Astrocyte of the cerebellum (primary cell): ENCODE measurements at places on chromosomes 7 and 10.

DNA sequence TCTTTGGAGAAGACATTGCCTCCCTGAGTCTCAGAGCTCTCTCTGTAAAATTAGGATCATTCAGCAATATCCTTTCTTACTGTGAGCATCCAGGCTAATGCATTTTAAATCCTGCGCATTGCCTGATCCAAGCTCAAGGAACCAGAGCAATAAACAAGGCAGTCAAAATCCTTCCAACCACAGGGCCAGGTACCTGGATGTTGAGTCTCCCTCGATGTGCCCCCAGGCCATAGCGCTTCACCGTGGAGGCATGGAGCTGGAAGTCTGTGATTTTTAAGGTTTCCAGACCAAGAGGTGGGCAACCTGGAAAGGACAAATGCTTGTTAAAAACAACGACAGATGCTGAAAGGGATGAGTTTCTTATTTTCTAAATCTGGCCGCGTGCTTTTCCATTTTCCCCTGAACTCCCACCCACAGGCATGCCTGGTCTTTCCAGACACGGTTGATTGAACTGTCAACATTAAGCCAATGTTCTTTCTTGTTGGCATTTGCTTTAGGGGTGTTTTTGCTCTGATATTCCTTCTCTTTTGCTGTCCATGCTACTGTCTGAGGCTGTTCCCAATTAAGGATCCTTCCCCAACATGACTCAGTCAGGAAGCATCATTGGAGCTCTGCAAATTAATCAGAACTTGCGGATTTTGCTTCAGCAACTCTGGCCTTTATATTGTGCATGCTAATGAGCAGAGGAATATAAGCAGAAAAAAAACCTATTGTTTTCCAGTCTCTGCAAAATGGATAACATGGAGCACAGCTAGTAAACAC is 29.0 kb downstream of the CPXM2 start:
- no peak for DNase-seq

DNA sequence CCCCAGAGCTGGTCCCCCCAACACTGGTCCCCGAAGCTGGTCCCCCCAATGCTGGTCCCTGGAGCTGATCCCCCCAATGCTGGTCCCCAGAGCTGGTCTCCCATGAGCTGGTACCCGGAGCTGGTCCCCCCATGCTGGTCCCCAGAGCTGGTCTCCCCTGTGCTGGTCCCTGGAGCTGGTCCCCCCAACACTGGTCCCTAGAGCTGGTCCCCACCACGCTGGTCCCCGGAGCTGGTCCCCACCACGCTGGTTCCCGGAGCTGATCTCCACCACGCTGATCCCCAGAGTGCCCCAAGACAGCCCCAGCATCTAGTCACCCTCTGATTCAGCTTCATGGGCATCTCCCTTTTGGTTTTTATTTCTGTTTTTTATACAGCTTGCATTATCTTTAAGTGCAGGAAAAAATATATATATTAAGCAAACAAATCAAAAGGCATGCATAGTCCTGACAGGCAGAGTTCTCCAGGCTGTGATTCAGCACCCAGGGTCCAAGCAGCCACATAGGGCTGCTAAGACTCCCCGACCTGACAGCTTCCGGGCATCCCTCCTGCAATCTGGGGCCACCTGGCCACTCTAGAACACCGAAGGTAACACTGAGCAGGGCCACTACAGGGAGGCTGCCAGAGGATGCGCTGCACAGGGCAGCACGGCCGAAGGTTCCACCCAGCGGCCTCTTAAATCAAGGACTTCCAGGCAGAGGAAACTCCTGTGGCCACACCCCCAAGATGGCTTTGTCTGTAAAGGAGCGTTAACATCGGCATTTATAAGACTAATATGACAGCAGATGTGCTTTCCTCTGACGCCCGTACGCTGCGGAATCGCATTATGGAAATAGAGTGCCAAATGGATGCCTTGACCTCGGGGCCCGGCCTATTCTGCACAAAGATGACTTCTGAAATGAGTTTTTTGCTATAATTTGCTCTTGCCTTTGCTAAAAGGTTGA is 215.0 kb downstream of the PTPRN2 start:
- DNase-seq, result no peak

- no peak for DNase-seq
Measured at GRCh38 chr10:70561070-70561469, 41.5 kb downstream of the PRF1 start.

- DNase-seq, result no peak
Measured at GRCh38 chr10:88886557-88886956, 6.5 kb downstream of the STAMBPL1 start.

- no peak for DNase-seq
Measured at GRCh38 chr10:2782265-2782664, 285.1 kb upstream of the PFKP start.

DNA sequence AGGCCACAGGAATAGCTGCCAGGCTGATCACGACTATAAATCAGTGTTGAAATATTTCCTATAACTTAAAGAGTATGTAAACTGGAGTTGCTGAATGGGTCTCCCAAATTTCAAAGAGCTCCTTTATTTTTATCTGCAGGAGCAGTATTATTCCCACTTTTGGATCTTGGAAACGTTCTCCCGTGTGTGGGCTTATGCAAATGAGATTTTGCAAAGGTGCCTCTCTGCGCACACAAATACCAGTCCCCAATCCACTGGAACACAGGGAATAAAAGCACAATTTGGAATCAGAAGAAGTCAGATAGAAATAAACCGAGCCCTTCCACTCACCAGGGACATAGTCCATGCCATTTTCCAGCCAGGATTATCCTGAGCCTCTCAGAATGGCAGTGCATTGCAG is 350.2 kb upstream of the CELF2 start:
- no peak for DNase-seq

- DNase-seq, result no peak
Measured at GRCh38 chr7:102866535-102867215, 46.1 kb upstream of the LRRC17 start.

DNA sequence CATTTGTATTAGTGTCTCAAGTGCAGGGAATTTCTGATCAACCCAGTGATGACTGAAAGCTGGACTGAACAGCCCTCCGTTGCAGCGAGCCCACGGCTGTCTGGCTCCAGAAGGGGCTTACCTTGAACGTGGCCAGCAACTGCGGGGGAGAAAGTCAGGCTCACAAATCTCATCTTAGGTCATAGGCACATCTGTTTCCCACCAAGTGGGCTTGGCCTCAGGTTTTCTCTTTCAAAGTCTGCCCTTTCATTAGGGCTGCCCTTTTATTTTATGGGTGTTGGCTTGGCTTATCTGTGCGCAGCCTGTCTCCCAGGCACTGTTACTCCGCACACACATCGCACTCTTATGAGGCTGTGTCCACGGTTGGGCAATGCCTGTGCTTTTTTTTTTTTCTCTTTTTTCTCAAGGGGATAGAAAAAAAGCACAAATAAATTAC is 178.0 kb downstream of the JCAD start:
- no peak for DNase-seq

DNA sequence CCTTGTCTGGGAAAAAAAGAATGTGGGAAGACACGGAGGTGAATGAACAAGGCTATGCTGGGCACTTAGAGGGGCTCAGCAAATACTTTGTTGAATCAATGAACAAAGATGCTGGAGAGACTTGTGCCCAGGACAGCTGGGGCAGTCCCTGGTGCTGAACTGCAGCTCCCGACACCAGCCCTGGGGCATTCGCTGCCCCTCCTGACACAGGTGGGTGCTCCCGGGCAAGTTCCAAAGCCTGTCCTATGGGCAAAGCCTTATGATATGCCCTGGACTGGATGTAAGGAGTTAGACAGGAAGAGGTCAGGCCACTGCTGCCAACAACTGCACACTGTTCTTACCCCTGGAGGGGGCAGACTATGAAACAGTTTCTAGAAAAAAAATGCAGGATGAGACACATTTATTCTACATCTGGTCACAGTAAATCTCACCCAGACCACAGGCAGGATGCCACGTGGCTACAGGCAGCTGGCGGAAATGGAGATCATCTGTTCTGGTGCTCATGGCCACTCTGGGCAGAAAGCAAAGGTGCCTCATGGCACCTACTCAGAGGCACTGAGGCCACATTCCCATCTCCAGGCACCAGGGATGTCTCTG is 21.9 kb upstream of the FRAT2 start:
- no peak for DNase-seq

DNA sequence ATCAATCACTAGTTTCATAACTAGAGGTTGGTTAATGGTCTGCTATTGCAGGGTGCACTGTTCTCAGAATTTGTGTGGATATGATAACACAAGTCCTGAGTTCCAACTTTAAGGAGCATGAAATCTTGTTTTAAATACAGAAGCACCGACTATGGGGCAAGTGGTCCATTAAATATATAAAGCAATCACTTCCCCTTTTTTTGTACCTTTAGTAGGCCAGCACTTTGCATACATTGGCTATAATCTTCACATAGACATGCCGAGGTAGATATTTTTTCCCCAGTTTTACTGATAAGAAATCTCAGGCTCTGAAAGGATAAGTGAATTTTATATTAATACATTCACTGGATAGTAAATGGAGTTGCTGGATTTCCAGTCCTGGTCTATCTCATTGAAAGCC is 286.3 kb downstream of the NRG3 start:
- DNase-seq, result no peak

GRCh38 chr7:153852261-153852660 is 199.9 kb upstream of the DPP6 start:
- no peak for DNase-seq

DNA sequence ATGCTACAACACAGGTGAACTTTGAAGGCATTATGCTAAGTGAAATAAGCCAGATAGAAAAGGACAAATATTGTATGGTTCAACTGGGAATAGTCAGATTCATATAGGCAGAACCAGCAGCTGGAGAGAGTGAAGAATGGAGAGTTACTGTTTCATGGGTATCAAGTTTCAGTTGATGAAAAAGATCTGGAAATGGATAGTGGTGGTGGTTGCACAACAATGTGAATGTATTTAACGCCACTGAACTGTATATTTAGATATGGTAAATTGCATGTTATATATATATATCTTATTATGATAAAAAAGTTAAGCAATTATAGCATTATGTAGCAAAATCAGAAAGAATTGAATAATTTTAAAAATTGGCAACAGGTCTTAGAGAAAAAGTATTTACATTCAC is 3.9 kb downstream of the LMBR1 start:
- DNase-seq, result no peak

GRCh38 chr10:29023678-29024077 is 265.2 kb upstream of the LYZL1 start:
- no peak for DNase-seq

DNA sequence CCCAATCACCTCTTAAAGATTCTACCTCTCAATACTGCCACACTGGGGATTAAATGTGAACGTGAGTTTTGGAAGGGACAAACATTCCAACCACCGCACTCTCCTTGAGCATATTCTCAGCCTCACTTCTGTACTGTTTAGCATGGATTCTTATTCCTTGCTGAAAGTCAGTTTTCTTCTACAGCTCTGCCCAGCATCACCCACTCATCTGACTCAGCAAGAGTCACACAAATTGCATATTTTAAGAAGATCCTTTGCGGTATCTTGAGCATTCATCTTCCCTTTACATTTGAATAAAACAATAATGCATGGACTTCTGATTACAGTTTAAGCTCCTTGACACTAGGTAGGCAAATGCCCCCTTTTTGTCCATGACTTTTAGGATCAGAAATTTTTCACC is 251.6 kb upstream of the MKLN1 start:
- no peak for DNase-seq

DNA sequence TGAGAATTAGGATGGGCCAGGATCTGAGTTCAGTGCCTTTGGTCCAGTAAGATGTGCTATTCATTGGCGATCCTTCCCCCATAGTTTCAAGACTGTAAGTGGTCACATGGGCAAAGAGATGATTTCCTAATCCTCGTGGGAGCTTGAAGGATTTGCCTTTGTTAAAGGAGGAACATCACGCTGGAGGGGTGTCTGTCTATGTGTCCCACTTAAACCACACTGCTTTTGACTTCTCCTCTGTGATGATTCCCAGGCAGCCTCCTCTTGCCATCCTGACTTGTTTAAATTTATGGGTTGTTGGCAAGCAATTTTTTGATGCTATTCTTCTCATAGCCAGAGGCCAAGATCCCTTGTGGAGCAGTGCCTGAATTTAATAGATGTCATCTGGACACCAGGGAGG is 154.0 kb downstream of the TCF7L2 start:
- DNase-seq, result no peak

- DNase-seq, result no peak
Measured at GRCh38 chr7:2326951-2327350, 12.7 kb upstream of the SNX8 start.

- DNase-seq, result no peak
Measured at GRCh38 chr10:101066146-101066895, 4.5 kb downstream of the KAZALD1 start.

DNA sequence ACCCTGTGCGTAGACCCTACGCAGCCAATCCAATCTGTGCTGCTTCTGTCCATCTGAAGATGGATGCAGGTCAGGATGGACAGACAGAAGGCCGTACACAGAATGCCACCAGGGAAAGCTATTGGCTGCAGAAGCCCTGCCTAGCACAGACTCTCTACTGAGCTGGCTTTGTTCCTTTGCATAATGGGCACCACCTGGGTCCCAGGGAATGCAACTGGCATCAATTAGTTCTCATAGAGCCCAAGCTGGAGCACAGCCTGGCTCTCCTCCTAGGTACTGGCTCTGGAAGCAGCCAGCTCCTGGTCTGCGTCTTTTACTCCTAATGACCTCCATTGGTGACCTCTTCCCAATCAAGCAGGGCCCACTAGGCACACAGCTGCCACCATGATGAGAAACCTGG is 26.8 kb upstream of the CACUL1 start:
- DNase-seq, result no peak

- no peak for DNase-seq
Measured at GRCh38 chr10:131907679-131908078, 6.9 kb downstream of the PPP2R2D start.

GRCh38 chr7:131012477-131013031 is 278.5 kb upstream of the KLF14 start:
- DNase-seq, result no peak

- DNase-seq, result no peak
Measured at GRCh38 chr7:148754912-148755311, 56.2 kb downstream of the CUL1 start.

- no peak for DNase-seq
Measured at GRCh38 chr7:2417981-2418481, 14.6 kb downstream of the CHST12 start.

DNA sequence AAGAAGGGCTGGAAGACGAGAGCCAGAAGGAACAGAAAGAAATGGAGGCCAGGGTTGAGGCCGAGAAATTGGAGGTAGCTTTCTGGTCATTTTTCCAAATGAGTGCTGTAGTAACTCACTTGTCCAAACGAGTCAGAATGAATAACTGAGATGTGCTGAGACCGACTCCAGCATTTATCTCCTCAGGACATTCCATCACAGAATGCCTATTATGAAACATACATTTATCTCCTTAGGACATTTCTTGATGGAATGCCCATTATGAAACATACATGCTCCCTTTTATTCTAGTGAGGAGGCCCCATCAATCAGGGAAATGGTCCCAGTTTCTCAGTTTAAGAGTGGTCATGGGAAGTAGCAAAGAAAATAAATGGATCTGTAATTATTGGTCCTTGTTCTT is 16.5 kb downstream of the AVL9 start:
- DNase-seq, result no peak

- peak; percentile 90 for DNase-seq
Measured at GRCh38 chr10:121096617-121097431, 245.7 kb downstream of the WDR11 start.

DNA sequence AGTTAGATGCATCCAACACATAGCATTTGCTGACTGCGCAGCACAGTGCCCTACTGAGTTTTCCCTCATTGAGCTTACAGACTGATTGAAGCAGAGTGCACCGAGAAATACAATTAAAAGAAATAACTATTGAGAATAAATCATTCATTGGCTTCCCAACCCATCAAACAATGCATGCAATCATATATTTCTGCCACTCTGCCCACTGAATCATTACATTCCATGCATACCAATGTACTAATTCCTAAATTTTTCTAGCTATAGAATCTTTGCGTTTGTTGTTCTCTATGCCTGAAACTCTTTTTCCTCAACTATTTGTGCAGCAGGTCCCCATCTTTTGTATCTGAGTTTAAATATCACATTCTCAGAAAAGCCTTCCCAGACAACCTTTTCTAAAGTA is 783.8 kb downstream of the SORCS1 start:
- DNase-seq, result no peak
